ENCODE measurements at places on chromosomes 3 and 15. TPM values are rescaled to one million over a fixed set of nuclear protein-coding genes. Genes with fewer than 3 reads are reported as not detected.

The BUB1B gene
- total RNA-seq: 30.2 TPM

The C2CD4A gene
- total RNA-seq: 4.2 TPM

The FRMD4B gene
- 93.6 TPM for total RNA-seq

The ITIH1 gene
- not detected for total RNA-seq

The MME gene
- total RNA-seq: 2.6 TPM

The IGSF10 gene
- total RNA-seq: under 0.01 TPM

The KBTBD12 gene
- not detected for total RNA-seq

The FBLN2 gene
- total RNA-seq: 3.2 TPM

The SLC6A1 gene
- not detected for total RNA-seq

The MYEF2 gene
- total RNA-seq: 14.9 TPM

The TRPC1 gene
- total RNA-seq: 14.7 TPM

The BTD gene
- 40.9 TPM for total RNA-seq

The KCNMB3 gene
- 0.65 TPM for total RNA-seq

The ZMYND10 gene
- total RNA-seq: 0.32 TPM

The ATP2C1 gene
- 102 TPM for total RNA-seq

The TMCO5A gene
- not detected for total RNA-seq

The SMCO1 gene
- total RNA-seq: not detected

The ISLR gene
- 0.30 TPM for total RNA-seq

The SHF gene
- total RNA-seq: 0.61 TPM

The OXSM gene
- total RNA-seq: 16.6 TPM

The CCDC13 gene
- total RNA-seq: 1.3 TPM

The RIOX2 gene
- 27.3 TPM for total RNA-seq

The LRRK1 gene
- 5.2 TPM for total RNA-seq

The RHOA gene
- 821 TPM for total RNA-seq

The LMAN1L gene
- total RNA-seq: not detected

The PRSS50 gene
- not detected for total RNA-seq
